Aorta (tissue), 5 donors: ENCODE measurements at places on chromosomes 1 and 21. TPM values are rescaled to one million over a fixed set of nuclear protein-coding genes. Genes with fewer than 3 reads are reported as not detected.

- no peak for DNase-seq
Measured at GRCh38 chr1:180402001-180402400, 100.4 kb downstream of the ACBD6 start.

TRAF3IP3 gene
- 9.0 TPM for total RNA-seq

GRCh38 chr1:207316622-207317391 is 4.7 kb upstream of the CD55 start:
- no peak for DNase-seq

RASSF5 gene
- total RNA-seq = 14.8 TPM

GRCh38 chr1:201017828-201018163 is 5.7 kb downstream of the KIF21B start:
- DNase-seq = no peak

OR10X1 gene
- not detected for total RNA-seq
